Activated T-cell treated with anti-CD3 and anti-CD28 coated beads for 1 hour (primary cell): ENCODE measurements at places on chromosomes 3 and 15.

DNA sequence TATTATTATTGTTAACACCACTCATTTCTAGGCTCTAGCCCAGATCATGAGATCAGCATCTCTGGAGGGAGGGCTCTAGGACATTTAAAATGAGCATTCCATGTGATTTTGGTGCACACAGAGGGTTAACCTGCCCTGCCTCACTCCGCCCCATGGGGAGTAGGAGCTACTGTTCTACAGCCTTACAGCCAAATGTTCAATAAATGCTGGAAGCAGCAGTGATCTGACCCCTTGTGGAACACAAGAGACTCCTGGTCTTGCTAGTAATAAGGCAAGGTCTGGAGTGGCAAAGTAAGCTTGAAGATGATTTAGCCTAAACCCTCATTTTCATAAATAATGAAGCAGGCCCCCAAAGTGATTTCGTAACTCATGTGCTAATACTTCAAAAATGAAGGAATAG lies 166.4 kb upstream of the EOMES start:
- DNase-seq, result no peak

- no peak for DNase-seq
Observed at GRCh38 chr15:58383876-58384275, 47.9 kb upstream of the LIPC start.

- DNase-seq, result no peak
Observed at GRCh38 chr15:98628216-98628615, 20.1 kb upstream of the IGF1R start.

DNA sequence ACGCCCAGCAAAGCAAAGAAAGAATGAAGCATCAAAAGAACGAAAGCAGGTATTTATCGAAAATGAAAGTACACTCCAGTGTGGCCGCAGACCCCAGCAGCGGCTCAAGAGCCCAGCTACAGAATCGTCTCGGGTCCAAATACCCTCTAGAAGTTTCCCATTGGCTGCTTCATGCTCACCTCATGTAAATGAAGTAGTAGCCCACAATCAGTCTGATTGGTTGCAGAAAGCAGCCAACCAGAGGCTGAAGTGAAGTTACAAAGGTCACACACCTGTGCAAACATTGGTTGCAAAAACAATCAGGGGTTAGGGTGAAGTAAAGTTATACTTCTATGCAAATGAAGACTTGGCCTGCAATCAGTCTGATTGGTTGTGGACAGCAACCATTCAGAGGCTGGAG lies 32.0 kb downstream of the SV2B start:
- DNase-seq, result no peak

- DNase-seq, result peak; percentile 17
Observed at GRCh38 chr15:85667491-85668424, 127.0 kb downstream of the KLHL25 start.

DNA sequence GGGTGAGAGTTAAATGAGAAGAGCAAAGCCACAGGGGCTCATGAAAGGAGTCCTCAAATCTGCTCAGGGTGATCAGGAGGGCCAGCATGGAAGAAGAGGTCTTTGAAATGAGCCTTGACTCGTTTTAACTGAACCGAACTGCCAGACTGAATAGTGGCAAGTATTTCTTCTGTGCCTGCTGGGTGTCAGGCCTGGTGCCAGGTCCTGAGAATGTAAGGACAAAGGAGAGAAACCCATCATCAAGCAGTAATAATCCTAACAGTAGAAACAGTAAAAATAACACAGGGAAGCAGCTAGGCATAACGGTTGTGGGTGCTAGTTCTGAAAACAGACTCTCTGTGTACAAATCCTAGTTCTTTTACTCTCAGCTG lies 40.4 kb upstream of the SMAD3 start:
- no peak for DNase-seq

- no peak for DNase-seq
Observed at GRCh38 chr3:157441102-157441624, 4.5 kb downstream of the PTX3 start.

DNA sequence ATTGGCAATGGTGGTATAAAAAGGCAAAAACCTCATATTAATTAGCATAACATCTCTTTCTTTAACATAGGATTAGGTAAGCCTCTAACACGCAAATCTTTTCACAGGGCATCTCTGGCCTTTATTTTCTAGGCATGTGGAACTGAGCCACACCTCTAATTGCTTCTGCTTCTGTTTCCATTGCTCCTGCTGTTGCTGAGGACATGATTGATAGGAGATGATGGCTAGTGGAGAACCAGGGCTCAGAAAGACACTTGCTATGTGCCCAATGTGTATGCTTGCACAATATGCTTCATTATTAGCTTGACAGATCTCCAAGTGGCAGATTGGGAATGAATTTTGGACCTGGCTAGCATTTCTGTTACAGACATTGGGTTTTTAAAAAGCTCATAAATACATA lies 114.5 kb downstream of the EPHA3 start:
- no peak for DNase-seq

DNA sequence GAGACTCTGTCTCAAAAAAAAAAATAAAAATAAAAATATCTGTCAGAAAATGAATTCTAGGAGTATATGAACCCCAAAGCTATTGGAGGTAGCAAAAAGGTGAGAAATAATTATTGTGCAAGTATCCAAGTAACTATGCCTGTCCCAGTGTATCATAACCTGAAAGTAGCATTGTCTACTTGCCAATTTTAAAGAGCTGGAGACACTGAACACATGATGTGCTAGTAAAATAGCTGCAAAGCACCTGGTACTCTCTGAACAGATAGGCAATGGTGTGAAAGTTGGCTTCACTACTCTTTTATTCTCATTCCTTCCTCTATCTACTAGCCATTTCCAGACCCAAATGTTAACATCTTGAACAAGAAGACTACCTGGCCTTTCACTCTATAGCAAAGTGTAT lies 208.9 kb downstream of the FOXP1 start:
- no peak for DNase-seq

DNA sequence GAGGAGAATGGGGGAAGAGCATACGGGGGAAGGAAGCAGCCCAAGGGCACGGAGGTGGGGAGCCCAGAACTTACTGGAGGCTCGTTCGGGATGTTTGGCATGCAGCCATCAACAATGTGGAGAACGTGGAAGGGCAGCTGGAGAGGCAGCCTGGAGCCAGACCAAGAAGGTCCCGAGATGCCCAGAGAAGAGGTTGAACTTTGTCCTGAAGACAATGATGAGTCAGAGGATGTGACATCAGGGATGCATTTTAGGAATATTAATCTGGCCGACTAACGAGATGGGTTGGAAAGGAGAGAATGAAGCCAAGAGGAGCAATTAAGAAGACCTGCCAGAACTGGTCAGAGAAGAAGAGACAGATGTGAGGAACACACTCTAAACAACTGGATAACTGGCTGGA lies 98.2 kb downstream of the SRGAP3 start:
- no peak for DNase-seq

DNA sequence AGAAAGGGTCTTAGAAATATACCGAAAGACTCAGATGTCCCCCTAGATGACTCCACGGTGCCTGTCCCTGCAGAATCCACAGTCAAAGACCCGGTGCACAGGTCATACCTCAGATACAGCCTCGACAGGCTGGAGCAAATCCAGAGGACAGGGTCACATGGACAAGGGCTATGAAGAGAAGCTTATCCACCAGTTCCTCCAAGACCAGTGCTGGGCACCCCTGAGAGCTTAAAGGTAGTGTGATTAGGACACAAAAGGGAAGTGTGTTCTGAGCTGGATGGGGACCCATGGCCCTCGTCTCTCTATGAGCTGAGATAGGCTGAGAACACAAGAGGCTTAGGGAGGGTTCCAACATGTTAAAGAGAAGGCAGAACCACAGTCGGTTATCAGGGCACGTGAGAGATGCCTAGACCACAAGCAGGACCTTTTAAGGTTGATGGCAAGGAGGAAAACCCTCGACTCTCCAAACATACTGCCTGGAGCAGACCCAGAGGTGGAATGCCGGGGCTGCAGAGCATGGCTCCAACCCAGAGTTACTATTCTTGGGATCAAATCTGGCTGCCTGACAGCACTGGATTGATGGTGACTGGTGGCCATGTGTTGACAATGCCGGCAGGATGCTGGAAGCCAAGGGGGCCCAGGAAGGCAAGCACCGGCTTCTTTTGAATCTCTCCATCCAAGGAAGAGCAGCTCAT lies 46.9 kb downstream of the ADCY5 start:
- DNase-seq, result no peak

GRCh38 chr15:74394090-74394846 lies 26.8 kb upstream of the CYP11A1 start:
- DNase-seq, result no peak

DNA sequence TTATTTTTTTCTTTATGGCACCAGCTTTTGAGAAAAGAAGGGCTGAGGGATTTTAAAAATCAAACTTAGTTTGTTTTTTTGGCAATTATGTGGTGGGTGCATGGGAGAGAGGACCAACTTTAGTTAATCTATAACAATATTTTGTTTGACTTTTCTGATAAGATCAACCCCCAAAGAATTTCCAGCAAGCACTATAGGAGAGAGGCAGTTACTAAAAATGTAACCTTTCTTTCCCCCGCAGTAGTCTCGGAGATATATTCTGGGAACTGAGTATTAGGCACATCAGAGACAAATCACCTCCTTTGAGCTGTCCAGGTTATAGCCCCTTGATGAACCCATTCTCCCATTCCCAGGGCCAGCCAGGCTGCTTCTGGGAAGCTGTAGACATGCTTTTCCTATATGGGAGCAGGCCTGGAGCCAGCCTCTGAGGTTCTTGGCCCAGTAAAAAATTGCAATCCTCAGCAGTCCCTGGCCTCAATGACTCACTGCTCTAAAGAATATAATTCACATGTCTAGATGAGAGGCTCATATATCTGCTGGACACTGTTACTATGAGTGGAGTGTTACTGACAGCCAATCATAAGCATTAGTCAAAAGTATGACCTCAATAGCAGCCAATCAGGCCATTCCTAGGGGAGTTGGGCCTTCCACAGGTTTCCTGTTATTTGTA lies 138.3 kb upstream of the AGBL1 start:
- no peak for DNase-seq

DNA sequence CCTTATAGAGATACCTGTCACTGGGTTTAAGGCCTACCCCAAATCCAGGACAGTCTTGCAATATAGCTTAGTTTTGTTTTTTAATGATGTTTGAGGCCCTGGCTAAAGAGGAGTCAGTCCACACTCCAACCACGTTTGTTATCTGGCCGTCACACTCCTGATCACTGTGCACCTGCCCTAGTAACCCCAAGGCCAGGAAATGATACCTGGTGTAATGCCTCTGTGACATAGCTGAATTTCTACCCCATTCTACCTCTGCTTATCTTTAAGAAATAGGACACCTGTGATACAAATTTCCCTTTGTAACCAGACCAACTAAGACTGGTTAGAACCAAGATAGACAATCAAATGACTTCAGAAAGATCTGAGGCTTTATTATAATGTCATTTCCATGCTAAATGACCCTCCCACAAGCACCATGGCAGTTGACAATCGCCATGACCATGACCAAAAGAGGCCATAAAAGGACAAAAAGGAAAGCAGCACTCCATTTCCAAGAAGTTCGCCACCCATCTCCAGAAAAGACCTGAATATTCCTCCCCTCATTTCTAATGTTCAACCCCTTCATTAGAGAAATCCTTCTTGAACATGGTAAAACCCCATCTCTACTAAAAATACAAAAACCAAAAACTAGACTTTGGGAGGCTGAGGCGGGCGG lies 4.8 kb upstream of the RTP3 start:
- no peak for DNase-seq

- no peak for DNase-seq
Observed at GRCh38 chr3:184677344-184678316, 34.2 kb downstream of the MAGEF1 start.

- DNase-seq, result no peak
Observed at GRCh38 chr3:64668582-64669510, 19.0 kb downstream of the ADAMTS9 start.

DNA sequence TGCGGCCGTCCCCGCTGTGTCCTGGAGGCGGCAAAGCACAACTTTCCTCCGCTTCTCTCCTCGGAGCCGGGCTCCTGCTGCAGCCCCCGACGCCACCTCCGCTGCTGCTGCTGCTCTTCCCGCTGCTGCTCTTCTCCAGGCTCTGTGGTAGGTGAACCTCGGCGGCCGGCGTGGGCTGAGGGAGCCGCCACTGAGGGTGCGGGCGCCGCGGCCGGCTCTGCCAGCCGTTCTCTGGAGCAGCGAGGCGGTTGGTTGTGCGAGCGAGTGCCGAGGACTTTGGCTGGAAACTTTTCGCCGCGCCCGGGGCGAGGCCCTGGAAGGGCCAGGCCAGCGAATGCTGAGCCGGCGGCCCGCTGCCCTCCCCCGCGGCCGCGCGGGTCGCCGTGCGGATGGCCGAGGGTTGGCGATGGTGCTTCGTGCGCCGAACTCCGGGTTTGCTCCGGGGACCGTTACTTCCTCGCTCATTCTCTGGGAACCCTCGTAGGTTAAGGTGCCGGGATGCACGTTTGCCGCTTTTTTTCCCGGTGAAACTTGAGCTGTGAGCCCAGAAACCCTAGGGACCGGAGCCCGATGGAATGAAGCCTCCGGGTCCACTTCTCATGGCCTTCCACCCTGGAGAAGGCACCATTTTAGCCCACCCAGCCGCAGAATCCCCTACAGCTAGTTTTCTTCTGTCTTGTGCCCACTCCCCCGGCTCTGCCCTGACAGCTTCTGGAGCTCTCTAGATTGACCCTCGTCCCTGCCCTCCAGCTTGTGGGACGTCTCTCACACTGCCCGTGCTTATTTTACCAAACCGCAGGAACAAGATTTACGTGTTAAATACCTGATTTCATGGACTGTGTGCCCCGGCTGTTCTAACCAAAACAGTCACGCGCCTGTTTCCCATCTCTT lies 660 bp downstream of the NECTIN3 start:
- peak; percentile 14 for DNase-seq

DNA sequence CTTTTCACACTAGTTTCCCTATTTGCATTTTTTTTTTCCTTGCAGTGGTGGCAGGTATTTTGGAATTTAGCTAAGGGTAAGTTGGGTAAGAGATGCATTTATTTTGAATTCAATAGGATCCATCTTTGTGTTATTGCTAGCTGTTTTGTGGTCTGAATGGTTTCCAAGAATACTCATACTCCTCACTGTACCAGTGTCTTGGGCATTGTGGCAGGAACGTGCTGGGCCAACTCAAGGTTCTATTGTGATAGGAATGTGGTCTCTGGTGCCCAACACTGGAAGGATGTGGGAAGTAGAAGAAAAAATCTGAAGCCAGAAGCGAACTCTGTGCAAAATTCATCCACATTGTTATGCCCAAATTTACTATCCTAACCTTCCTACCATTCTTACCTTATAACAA lies 135.6 kb downstream of the RBMS3 start:
- DNase-seq, result no peak

- DNase-seq, result no peak
Observed at GRCh38 chr3:12308517-12308916, 19.6 kb downstream of the PPARG start.

- DNase-seq, result no peak
Observed at GRCh38 chr3:54376142-54376807, 253.9 kb downstream of the CACNA2D3 start.

DNA sequence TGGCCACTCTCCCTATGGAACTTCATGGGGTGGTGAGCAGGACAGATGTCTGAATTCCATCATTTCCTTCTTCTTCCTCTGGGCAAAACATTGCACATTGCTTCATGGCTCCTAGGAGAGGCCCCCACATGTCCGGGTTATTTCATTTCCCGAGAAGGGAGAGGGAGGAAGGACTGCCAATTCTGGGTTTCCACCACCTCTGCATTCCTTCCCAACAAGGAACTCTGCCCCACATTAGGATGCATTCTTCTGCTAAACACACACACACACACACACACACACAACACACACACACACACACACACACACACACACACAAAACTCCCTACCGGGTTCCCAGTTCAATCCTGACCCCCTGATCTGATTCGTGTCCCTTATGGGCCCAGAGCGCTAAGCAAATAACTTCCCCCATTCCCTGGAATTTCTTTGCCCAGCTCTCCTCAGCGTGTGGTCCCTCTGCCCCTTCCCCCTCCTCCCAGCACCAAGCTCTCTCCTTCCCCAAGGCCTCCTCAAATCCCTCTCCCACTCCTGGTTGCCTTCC lies 1.9 kb downstream of the RHO start:
- no peak for DNase-seq
